ENCODE measurements at places on chromosomes 6 and 20.

GRCh38 chr6:155315516-155315871 is 1.2 kb upstream of the TFB1M start:
- DNase-seq: no peak
- H3K4me3 ChIP-seq: no peak overlapping the region
- no peaks in the 10 kb centered on the region for H3K4me1 ChIP-seq
- H3K36me3 ChIP-seq: no peaks in the 10 kb centered on the region
- no peaks in the 10 kb centered on the region for H3K27me3 ChIP-seq

DNA sequence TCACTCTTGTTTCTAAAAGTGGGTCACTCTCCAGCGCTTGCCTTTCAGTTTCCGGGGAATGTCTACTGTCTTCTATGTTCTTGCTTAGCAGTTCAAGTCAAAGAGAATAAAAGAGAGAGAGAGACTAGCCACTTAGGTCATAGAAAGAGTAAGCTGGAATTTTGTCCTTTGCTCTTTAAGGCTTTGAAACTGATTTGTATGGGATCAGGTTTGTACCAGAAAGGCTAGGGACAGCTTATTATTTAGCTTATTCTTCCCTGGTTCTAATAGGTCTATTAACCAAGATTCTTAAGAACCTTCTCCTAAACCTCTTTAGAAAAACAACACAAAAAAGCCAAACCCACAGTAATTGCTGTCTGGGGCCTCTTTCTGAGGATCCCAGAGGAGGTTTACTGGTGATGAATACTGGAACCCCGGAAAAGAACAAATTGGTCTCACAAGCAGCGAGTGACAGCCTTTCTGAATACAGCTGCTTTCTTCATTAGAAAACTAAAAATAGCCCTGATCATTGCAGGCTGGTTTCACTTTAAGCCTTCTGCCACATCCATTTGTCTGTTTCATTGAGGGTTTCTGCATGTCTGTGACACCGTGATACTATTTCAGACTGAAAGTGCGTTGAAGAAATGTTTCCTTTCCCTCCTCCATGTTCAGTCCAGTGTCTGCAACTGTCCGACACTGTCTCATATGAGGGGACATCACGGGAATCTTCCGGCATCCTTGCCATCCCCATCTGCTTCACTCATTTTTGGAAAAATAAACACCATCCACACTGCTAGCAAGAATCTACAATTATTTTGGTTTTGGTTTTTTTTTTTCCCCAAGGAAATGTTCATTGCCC is 75.1 kb upstream of the ATXN1 start:
- no peak for DNase-seq
- no peak overlapping the region for H3K27ac ChIP-seq
- H3K36me3 ChIP-seq: no peaks in the 10 kb centered on the region
- no peaks in the 10 kb centered on the region for H3K4me1 ChIP-seq
- no peaks in the 10 kb centered on the region for H3K27me3 ChIP-seq

DNA sequence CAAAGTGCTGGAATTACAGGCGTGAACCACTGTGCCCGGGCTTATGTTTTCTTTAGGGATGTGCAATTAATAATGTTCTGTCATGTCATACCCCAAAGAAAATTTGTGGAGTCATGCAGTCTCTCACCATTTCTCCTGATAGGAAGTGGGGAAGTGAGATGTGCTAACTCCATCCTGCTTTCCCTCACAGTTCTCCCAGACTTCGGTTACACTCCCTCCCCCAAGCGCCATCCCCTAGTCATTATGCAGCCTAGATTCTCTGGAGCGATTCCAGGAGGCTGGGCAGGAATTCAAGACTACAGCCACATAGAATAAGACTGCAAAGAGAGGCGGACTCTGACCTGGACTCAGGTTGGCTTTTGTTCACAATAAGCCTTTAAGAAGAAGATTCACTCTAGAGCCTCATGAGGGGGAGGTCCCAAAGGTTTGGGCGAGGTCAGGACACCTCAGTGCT is 271.4 kb downstream of the ALDH8A1 start:
- peak overlapping the region; percentile 78 for H3K27ac ChIP-seq
- H3K4me3 ChIP-seq: no peak overlapping the region

DNA sequence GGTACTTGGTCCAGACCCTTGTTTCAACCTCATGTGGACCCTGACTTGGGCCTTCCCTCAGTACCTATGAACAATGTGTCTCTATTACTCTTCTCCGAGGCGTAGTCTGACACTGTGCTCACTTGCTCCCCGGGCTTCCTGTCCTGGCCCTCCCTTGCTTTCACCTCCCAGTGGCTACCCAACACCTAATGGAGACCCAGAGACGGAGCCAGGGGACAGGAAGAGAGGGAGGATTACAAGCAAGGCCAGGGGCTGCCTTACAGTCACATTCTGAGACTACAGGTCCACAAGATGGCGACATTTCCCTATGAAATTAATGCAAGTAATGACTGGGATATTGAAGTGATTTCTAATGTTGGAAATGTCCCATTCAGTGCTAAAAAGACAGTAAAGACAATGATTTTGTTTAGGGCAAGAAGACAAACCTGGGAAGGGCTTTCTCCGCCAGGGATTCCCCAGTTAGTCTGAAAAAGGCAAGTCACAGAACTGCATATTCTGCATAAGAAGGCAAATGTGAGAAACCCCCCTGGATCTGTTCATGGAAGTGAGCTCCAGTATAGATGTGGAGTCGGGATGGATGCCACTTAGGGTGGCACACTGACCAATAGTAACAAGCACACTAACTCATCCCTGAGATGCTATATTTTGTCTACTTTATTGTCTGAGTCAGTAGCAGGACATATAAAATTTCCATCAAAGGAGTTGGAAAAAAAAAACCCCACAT is 44.0 kb upstream of the ZBTB24 start:
- H3K4me1 ChIP-seq: no peaks in the 10 kb centered on the region
- H3K27me3 ChIP-seq: no peaks in the 10 kb centered on the region
- no peak overlapping the region for H3K4me3 ChIP-seq
- peak; percentile 23 for DNase-seq
- no peaks in the 10 kb centered on the region for H3K36me3 ChIP-seq

- no peaks in the 10 kb centered on the region for H3K4me1 ChIP-seq
- H3K27ac ChIP-seq: no peak overlapping the region
- H3K36me3 ChIP-seq: no peaks in the 10 kb centered on the region
- no peaks in the 10 kb centered on the region for H3K27me3 ChIP-seq
- no peak overlapping the region for H3K4me3 ChIP-seq
Measured at GRCh38 chr6:88725111-88725975, 238.1 kb downstream of the RNGTT start.

- H3K4me1 ChIP-seq: no peaks in the 10 kb centered on the region
- no peak for DNase-seq
Measured at GRCh38 chr6:106804346-106805335, 169.9 kb downstream of the CD24 start.

- H3K4me3 ChIP-seq: no peak overlapping the region
- no peaks in the 10 kb centered on the region for H3K36me3 ChIP-seq
- DNase-seq: no peak
- no peaks in the 10 kb centered on the region for H3K4me1 ChIP-seq
- no peak overlapping the region for H3K27ac ChIP-seq
Measured at GRCh38 chr6:38354037-38354381, 285.7 kb downstream of the BTBD9 start.

DNA sequence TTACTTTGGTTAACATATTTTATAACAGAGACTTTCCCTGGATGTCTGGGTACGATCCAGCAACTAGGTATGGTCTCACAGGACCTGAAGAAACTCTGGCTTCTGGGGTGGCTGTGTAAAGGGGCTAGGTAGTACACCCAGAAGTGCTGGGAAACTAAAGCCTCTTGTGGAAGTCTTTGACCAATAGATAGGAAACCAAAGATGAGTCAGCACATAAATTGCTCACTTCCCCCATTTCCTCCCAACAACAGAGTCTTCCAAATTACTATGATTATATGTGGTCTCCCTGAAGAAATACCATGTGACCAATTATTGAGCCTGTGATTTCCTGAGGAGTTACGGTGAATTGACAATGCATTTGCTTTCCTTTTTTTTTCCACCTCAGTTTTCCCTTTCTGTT is 26.8 kb upstream of the TBX18 start:
- H3K36me3 ChIP-seq: no peaks in the 10 kb centered on the region
- H3K27ac ChIP-seq: no peak overlapping the region
- H3K4me1 ChIP-seq: no peaks in the 10 kb centered on the region
- no peaks in the 10 kb centered on the region for H3K27me3 ChIP-seq
- no peak for DNase-seq

GRCh38 chr20:62735331-62735821 is 26.7 kb downstream of the NTSR1 start:
- peak; percentile 41 for DNase-seq
- no peak overlapping the region for H3K27ac ChIP-seq
- H3K27me3 ChIP-seq: no peaks in the 10 kb centered on the region

- no peak for DNase-seq
- H3K27ac ChIP-seq: no peak overlapping the region
- H3K27me3 ChIP-seq: no peaks in the 10 kb centered on the region
- no peaks in the 10 kb centered on the region for H3K4me1 ChIP-seq
Measured at GRCh38 chr6:148565930-148566663, 180.7 kb upstream of the UST start.

DNA sequence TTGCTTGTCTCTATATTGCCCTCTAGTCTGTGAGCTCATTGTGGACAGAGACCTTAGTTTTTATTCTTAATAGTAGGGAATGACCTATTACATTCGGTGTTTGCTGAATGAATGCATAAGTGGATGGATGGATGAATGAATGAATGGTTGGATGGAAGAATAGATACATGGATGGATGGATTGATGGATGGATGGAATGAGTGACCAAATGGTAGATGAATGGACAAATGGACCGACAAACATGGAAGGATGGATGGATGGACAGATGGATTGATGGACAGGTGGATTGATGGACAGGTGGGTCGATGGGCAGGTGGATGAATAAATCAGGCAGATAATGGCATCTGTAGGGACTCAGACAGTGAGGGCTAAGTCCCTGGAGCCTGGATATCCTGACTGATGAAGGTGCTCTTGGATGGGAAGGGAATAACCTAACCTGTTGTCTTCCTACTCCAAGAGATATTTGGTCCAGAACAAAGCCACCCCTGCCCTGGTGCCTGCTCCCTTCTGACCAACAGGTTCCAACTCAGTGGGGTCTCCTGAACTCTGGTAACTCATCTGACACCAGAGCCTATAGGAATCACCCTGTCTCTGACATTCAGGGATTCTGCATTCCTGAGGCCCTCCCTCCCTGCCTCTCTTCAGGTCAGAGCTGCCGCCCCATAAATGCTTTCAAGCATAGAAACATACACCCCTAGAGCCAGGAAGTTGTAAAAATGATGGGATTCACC is 9.6 kb upstream of the CCN5 start:
- no peaks in the 10 kb centered on the region for H3K4me1 ChIP-seq
- peak; percentile 7 for DNase-seq
- no peak overlapping the region for H3K4me3 ChIP-seq
- H3K27me3 ChIP-seq: no peaks in the 10 kb centered on the region
- no peak overlapping the region for H3K27ac ChIP-seq

- no peaks in the 10 kb centered on the region for H3K27me3 ChIP-seq
- no peaks in the 10 kb centered on the region for H3K4me1 ChIP-seq
Measured at GRCh38 chr6:10271982-10272381, 142.9 kb downstream of the TFAP2A start.

- H3K36me3 ChIP-seq: no peaks in the 10 kb centered on the region
- H3K4me1 ChIP-seq: no peaks in the 10 kb centered on the region
- H3K27me3 ChIP-seq: no peaks in the 10 kb centered on the region
- no peak overlapping the region for H3K4me3 ChIP-seq
- H3K27ac ChIP-seq: no peak overlapping the region
Measured at GRCh38 chr6:163180874-163181541, 233.5 kb upstream of the QKI start.

DNA sequence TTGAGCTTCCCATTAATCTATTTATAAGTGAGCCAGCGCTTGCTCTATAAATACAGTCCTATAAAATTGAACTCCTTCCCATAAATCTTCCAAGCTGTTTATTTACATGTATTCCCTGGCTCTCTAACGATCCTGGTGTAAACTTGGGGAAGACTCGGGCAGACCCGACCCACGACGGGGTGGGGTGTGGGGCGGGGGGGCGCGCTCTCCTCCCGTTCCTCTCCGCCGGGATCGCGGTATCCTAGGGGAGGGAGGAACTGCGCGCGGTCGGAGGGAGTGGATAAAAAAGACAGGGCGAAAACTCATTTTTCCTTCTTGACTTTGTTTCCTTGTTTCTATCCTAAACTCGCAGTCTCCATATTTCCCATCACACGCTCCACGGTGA is 31.1 kb downstream of the TFAP2B start:
- no peaks in the 10 kb centered on the region for H3K36me3 ChIP-seq
- no peaks in the 10 kb centered on the region for H3K4me1 ChIP-seq
- no peak overlapping the region for H3K27ac ChIP-seq
- H3K4me3 ChIP-seq: no peak overlapping the region

DNA sequence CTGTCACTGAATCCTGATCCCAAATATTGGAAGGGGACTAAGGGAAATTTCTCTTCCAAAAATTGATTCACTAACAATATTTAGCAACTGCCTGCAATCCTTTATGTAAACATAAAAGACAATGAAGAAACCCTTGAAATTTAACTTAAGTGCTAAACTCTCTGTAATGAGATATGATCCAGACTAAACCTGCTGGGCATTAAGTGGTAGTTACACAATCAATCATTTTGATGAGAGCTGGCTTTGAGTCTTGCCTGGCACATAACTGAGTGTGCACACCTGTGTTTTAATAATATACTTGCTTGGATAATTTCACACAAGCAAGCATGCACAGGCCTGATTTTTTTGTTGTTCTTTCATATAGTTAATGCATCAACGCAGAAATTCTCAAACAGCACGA is 9.8 kb upstream of the ZFP64 start:
- no peak overlapping the region for H3K27ac ChIP-seq
- H3K36me3 ChIP-seq: no peaks in the 10 kb centered on the region
- H3K4me1 ChIP-seq: no peaks in the 10 kb centered on the region
- H3K4me3 ChIP-seq: no peak overlapping the region
- DNase-seq: no peak

DNA sequence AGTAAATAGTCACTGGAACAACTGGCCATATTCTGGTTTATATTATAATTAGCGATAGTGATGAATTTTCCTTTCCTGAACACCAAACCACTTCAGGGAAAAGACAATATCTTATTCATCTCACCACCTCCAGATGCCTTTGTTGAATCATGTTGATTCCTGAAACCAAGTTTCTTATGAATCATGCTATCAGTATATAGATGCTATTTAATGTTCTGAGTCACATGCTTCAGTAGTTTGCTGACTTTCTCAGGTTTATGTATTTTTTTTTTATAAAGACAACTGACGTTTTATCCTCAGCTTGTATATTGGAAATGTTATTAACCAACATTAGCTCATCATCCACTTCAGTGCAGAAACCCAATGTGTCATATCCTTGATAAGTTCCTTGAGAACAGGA is 710.2 kb upstream of the POU3F2 start:
- no peaks in the 10 kb centered on the region for H3K27me3 ChIP-seq
- H3K4me3 ChIP-seq: no peak overlapping the region
- H3K27ac ChIP-seq: no peak overlapping the region

All from Peyer's patch (tissue), 4 donors.